Stimulated activated CD4-positive, alpha-beta T cell treated with anti-CD3 and anti-CD28 coated beads, Interleukin-2, amount 100 ng/mL, for 48 hours (primary cell): ENCODE measurements at places on chromosomes 16 and 17.

DNA sequence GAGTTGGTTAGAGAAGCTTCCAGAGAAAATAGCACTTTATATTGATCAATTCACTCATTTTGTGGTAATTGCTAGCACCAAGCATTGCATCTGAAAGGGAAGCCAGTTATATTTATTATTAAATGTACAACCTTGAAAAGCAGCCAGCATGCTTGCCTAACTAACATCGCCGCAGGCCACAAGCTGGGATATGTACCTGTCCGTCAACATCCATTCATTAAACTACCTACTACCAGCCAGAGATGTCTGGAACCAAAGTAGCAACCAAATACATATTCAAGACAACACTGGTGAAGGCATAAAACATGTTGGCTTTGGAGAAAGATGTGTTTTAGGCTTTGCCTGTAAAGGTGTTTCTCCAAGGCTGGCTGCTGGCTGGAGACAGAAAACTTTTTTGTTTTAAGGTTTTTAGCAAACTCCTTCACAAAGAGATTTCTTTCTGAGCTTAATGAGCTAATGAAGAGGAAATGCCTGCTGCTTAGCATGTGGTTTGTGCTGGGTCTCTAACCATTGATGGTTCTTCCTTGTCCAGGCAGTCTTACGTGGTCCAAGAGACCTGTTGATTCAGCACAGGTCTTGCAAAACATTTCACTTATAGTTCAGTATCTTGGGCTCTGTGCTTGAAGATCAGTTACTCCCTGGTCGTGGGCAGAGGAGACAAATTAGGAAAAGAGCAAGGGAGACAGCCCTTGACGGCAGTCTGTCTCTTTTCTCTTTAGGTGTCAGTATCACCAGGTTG lies 3.1 kb downstream of the ITPRIPL2 start:
- DNase-seq: no peak

DNA sequence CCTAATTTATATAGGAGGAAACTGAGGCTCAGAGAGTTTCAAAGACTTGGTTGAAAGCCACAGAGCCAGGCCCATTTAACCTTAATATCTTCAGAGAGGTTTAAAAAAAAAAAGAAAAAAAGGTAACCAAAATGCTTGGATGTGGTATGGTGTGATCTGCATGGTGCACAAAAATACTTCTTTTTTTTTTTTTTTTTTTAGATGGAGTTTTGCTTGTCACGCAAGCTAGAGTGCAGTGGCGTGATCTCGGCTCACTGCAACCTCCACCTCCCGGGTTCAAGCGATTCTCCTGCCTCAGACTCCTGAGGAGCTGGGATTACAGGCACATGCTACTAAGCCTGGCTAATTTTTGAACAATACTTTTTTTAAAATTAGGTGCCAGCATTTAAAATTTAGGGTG lies 101.8 kb downstream of the XYLT1 start:
- no peak for DNase-seq

DNA sequence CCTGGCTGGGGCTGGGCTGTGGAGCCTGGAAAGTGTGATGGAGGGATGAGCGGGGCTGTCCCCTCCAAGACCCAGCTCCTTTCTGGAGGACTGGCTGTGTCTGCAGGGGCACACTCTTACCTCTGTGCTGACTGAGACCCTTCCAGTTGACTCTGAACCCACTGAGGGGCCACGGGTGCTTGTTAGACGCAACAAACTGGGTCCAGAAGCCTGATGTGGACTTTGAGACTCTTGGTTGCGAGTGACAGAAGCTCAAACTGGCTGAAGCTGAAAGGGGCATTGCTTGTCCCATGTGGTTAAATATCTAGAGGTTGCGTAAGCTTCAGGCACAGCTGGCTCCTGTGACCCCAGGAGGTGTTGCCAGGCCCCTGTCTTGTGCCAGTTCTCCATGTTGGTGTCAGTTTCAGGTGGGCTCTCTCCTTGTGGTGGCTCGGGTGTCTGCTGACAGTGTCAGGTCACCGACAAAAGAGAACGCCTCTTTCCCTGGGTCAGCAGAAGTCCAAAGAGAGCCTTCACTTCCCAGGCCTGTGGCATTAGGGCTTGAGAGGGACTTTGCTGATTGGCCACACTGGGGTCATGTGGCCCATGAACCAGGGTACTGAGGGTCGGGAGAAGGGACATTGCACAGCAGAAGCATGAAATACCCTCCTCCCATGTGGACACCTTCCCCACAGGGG lies 16.7 kb downstream of the ADCY7 start:
- DNase-seq: no peak

GRCh38 chr16:23420011-23420410 lies 33.0 kb downstream of the COG7 start:
- no peak for DNase-seq

DNA sequence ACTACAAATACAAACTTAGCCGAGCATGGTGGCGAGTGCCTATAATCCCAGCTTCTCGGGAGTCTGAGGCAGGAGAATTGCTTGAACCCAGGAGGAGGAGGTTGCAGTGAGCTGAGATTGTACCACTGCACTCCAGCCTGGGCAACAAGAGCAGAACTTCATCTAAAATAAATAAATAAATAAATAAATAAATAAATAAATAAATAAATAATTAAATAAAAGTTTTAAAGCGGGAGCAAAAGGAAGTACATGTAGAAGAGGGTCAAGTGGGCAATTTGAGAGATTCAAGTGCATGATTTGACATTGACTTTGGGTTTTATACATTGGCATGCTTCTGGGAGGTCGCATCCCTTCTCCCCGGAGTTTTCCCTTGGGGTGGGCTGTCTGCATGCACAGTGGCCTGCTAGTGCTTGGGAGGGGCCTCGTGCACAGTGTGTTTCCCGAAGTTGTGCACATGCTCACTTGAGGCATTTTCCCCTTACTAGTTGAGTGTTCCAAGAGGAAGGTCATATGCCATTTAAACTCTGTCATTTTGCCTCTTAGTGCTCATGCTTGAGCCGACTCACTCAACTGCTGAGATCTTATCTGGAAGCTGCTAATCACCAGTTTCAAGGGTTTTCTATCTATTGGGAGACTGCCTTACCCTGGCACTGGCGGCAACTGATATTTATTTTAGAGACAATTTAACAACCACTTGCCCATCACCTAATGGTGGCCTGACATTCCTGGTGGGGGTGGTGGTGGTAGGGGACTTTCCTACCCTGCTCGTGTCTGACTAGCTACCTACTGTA lies 193.2 kb upstream of the MPHOSPH6 start:
- no peak for DNase-seq

- no peak for DNase-seq
These were observed 6.3 kb upstream of the EXOSC6 start for GRCh38 chr16:70258065-70258464.

DNA sequence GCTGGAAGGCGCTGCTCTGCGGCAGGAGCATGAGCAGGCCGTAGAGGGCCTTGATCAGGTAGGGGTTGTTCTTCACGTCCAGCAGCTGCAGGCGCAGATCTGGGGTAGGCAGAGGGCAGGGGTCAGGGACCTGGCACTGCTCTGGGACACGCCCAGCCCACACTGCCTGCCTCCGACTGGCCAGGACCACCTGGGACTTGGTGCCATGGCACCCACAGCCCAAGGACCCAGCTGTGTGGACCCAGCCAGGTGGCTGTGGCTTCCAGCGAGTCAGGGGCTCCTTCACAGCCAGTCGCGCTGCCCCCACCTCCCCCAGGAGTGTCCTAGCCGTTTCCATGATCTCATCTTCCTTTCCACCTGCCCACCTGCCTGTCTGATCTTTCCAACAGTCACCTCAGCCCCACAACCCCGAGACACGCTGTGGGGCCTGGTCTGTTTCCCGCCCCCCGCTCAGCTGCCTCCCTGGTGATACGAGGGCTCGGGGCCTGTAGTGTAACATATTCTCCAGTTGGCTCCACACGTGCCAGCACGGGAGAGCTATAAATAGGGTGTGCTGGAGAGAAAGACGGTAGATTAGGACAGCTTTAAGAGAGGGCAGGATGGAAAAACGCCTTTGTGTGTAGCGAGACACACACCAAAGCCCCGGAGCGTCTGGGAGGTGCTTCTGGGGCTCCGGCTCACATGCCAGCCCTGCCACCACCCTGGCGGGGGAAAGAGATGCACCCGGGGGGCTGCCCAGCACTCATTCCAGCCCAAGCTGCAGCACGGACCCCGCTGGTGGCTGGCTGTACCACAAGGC lies 7.2 kb upstream of the MTSS2 start:
- DNase-seq: no peak

GRCh38 chr16:67055712-67056487 lies 27.0 kb downstream of the CBFB start:
- DNase-seq: no peak

- DNase-seq: no peak
These were observed 20.1 kb upstream of the ADCY9 start for GRCh38 chr16:4136229-4136813.

DNA sequence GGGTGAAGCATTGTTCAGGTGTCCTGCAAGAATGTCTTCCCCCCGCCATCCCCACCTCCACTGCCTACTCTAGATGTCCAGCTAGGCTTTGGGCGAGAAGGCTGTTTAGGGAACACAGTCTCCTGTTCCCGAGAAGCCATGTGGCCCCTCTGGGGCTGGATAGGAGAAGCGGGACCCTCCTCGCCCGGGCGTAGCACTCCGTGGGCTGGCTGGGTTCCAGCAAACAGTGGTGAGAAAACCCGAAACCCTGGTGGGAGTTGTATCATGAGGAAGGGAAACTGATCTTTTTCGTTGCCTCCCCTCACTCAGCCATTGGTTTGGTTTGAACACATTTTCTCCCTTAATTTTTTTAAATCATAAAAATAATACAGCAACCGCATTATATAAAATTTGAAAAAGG lies 56.6 kb downstream of the IRF8 start:
- no peak for DNase-seq

GRCh38 chr17:80262291-80262690 lies 1.6 kb downstream of the RNF213 start:
- no peak for DNase-seq

GRCh38 chr16:72793017-72793416 lies 254.9 kb downstream of the ZFHX3 start:
- DNase-seq: no peak

DNA sequence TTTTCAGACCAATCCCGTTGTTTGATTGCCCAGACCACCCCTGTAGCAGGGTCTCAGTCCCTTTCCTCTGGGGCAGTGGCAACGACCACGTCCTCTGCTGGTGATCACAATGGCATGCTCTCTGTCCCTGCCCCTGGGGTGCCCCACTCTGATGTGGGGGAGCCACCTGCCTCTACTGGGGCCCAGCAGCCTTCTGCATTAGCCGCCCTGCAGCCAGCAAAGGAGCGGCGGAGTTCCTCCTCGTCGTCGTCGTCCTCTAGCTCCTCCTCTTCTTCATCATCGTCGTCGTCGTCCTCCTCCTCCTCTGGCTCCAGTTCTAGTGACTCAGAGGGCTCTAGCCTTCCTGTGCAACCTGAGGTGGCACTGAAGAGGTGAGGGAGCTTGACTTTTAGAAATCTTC lies 9.2 kb downstream of the ELOB start:
- no peak for DNase-seq

GRCh38 chr16:83933885-83934683 lies 19.0 kb upstream of the OSGIN1 start:
- no peak for DNase-seq

GRCh38 chr16:22643886-22644285 lies 133.2 kb downstream of the NPIPB5 start:
- no peak for DNase-seq

DNA sequence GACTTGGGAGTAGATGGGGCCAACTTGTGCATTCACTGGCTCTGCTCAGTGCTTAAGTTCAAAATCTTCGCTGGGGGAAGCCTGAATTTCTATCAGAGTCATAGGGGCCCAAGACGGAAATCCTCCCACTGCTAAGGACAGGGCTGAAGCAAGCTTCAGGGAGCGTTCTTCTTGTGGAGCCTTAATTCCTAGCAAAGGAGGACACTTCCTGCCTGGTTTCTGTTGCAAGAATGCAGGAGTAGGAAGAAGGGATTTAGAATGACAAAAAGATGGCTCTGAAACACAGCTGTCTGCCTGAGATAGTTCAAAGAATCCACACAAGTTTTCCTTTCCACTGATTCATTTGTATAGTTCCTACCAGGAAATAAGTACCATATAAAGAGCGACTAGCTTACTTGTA lies 26.4 kb downstream of the PSME3IP1 start:
- no peak for DNase-seq

GRCh38 chr17:80220736-80221215 lies 549 bp downstream of the SLC26A11 start:
- no peak for DNase-seq

- no peak for DNase-seq
These were observed 109.4 kb downstream of the CMIP start for GRCh38 chr16:81553814-81554675.

DNA sequence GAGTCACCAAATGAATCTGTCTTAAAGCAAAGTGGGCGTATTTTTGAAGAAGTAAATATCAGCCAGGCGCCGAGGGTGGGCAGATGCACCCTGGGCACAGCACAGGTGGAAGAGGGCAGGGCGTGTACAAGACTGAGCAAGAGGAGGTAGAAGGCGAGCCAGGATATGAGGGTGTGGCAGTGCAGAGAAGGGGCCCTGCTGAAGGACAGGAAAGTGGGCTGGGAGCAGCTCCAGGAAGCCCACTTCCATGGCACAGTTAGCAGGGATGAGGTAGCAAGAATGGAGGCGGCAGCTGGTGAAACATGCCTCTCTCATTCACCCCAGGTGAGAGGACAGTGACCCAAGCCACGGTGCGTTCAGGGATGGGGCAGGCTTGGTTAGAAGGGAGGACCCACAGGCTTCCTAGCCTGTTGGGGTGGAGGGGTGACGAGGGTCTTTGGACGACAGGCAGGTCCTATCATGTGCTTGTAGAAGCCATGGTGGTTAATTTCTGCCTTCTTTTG lies 149.3 kb downstream of the CLEC16A start:
- no peak for DNase-seq

DNA sequence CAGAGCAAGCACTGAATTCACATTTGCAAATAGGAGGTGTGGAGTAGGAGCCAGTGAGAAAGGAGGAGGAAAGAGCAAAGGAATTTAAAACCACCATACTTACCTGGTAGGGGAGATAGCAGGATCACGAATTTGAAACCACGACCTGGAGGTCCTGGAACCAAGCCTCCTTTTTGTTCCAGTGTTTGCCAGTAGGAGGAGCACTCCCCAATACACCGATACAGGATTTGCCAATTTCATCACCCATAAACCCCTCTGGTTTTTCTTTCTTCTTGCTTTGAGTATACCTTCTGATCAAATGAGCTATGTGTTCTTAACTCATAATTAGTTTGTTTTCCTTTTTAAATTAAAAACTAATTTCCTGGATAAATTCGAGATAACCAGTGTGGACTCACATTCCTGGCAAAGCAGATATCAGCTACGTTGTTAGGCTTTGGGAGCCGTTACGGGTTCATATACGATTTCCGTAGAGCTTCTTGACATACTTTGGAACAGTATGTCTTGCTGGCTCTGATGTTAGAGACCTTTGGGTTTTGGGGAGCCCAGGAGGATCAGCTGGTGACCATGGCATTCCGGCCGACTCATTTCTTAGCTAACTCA lies 22.7 kb downstream of the BCO1 start:
- peak; percentile 42 for DNase-seq
